ENCODE measurements at places on chromosomes 3 and 15.

DNA sequence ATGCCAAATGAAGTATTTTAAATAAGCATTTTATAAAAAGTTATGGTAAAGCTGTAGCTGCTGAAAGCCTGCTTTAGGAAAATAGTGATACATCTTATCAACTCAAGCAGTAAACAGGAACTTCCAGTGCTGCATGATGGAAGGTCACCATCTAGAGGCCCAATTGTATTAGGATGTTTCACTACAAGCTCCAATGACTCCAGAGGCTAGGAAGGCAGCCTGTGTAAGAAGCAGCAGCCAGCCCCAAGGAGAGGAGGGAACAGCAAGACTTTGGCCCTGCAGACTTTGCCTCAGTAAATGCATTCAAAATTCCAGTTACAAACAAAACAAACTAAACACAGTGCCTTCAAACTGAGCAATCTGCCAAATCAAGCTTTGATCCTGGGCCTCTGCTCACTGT lies 32.1 kb downstream of the ILDR1 start:
- peak; percentile 35 for DNase-seq

DNA sequence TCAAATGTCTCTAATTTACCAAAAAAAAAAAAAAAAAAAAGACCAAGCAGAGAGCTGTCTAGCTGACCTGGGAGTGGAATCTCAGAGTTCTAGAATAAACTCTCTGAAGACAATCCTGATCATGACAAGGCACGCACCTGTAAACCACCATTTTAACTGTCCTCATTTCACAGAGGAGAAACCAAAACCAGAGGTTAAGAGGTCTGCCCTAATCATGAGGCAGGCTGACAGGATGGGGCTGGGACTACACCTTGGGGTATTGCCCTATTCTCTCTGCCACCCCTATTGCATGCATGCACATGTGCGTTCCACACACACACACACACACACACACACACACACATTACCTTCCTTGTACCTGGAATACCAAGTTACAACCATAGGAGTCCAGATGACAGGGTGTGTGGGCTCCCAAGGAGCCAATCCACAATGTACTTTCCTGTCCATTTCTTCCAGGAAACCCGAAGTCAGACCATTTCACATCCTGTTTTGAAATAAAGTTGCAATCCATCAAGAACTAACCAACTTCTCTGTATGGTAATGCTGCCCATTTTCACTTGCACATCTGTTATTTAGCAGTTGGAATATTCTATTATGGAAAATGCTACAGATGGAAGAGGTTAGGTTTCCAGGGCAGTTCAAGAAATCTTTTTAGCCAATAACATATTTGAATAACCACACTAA lies 34.6 kb downstream of the HSPBAP1 start:
- DNase-seq = no peak

GRCh38 chr3:145377301-145377700 lies 783.7 kb downstream of the PLOD2 start:
- DNase-seq = no peak

DNA sequence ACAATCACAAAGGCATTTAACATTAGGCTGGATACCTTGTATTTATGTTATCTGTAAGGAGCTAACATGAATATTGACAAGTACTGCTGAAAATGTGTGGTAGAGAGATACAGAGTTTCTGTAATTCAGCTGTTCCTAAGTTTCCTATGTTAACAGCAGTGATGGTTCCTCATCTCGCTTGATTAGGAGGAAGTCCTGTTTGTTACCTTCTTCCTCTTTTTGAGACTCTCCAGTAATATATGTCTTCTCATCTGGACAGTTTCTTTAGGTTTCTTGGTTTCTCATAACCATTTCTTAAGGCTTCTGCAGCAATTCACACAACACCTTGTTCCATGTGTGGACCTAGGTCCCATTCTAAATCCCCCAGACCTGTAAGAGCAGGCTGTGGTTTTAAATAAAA lies 11.4 kb upstream of the PEX5L start:
- no peak for DNase-seq

- no peak for DNase-seq
Measured at GRCh38 chr3:78604341-78604740, 1163.5 kb downstream of the ROBO1 start.

DNA sequence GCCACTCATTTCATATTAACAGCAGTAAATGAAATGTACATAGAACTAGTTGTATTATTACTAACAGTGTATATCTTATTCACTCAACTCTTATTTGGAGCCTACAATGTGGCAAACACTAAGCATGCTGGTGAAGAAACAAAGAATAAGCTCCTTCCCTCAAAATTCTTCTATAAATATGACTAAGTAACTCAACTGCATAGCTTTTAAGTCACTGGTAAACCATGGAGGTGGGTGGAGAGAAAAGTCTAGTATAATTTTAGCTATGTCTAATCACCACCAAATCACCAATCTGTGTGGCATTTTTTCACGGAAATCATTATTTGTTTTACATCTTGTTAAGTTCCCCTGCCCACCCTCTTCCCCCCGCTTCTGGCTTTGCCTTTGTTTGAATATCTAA lies 17.5 kb downstream of the COPS2 start:
- no peak for DNase-seq

DNA sequence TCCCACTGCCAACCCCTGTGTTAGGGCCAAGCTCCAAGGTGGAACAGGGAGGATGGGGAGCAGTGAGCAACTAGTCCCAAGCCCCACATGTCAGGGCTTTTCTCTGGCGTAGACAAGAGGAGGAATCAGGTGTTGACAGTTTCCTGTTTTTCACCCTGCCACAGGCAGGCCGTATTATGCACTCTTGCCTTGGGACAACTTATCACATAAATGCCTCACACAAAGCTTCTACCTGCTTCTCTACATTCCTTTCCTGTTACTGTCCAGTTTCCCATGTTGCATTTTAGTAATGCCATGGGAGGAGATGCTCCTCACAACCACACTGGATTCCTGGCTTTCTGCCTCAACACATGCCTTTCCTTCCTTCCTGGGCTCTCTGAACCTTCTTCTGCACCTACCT lies 381.2 kb upstream of the ATP11B start:
- DNase-seq = no peak

DNA sequence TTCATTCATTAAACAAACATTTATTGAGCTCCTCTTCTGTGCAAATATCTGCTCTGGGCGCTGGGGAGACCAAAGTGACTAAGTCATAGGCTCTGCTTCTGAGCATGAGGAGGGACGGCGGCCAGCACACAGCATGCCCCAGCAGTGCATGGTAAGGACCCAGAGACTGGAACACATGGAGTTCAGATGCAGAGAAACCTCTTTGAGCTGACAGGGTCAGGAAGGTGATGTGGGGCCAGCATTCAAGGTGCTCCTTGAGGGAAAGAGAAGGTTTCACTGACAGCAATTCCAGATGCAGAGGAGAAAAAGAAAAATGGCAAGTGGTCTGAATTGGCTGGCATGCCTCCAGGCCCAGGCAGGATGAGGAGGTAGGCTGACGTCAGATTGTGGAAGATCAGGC lies 234.5 kb downstream of the UACA start:
- DNase-seq = no peak

DNA sequence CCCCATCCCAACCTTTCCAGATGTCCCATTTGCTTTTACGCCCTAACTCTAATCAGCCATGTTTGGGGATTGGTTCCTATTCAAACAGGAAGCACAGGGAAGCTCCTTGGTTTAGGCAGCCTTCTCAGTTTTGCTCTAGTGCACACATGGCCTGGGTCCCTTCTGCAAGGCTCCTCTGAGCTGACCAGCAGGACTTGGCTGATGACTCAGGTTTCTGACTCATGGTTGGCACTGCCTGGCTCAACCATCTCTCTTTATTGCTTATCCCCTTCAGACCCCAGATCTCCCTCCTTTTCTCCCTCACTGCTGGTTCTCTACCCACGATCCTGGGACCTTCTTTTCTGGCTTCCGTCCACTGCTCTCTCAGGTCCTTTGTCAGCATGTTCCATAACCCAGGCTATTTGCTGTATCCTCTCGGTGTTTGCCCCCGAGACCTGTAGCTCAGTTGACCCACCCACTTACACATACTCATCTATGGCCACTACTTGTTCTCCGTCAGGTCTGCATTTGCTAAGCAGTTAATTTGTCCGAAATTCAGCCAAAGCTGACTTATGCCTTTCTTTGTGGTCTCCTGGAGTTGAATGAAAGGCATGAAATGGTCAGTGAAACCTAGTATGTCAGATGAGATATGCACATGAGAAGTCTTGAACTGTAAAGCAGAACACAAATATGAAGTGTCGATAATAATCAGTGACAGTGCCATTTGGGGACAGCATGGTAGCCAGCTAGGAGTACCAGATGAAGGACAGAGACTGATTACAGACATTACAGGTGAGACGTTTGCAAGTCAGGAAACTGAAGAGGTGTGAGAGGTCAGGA lies 323.5 kb upstream of the ROPN1 start:
- DNase-seq = no peak

DNA sequence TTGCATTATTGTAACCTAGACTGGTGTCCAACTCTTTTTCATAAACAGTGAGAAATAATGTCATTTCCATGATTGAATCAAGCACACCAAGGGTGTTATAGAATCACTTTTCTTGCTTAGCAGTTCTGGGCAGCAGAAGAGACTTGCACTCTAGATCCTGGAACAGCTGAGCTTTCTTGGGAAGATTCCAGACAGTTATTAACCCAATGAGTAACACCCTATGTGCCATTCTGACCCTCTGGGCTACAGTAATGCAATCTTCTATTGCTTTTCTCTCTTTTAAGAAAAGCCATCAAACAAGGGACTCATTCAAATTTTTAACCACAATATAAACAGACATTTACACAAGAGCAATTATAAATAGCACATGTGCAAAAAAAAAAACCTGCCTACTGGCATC lies 39.3 kb upstream of the USP3 start:
- DNase-seq = peak; percentile 81

DNA sequence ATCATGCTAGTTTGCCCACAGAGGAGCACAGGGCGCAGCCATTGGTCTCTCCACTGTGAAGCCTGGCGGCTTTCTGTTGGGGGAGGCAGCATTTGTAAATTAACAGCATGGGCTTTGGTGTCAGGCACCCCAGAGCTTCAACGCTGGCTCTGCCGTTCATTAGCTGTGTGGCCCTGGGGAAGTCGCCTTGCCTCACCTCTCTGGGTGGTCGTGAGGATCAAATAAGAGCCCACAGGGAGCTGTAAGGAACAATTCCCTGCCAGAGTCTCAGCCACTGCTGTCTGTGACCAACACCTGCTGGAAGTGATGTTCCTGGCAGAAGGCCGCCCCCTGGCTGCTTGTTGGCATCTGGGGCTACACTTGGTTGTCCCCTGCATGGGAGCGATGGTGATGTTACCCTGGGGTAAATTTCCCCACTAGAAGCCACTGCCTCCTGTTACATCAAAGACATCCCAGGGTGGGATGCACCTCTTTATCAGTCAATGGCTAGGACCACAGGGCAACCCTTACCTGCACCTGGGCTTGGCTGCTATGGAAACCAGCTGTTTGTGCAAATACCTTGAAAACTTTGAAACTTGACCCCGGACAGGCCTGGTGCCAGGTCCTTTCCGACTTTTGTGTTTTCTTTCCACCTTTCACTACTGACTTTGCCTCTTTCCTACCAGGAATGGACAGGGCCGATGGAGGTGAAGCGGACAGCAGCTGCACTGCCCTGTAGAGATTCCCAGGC lies 36.9 kb downstream of the DNASE1L3 start:
- peak; percentile 69 for DNase-seq

- no peak for DNase-seq
Measured at GRCh38 chr3:53672981-53673380, 173.2 kb downstream of the CHDH start.

DNA sequence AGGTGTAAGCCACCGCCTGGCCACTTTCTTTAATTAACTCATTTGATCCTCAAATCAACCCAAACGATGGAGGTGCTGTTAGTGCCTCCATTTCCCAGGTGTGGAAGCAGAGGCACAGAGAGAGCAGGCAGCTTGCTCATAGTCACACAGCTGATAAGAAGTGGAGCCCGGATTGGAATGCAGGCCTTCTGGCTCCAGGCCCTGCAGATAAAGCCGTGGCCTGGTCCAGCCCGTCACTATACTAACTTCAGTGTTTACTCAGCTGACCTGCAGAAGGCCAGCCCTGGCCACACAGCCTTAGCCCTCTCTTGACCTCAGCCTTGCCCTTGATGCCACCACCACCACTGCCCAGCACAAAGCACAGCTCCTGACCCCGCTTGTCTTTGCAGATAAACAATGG lies 116.7 kb downstream of the NUP210 start:
- DNase-seq = no peak

DNA sequence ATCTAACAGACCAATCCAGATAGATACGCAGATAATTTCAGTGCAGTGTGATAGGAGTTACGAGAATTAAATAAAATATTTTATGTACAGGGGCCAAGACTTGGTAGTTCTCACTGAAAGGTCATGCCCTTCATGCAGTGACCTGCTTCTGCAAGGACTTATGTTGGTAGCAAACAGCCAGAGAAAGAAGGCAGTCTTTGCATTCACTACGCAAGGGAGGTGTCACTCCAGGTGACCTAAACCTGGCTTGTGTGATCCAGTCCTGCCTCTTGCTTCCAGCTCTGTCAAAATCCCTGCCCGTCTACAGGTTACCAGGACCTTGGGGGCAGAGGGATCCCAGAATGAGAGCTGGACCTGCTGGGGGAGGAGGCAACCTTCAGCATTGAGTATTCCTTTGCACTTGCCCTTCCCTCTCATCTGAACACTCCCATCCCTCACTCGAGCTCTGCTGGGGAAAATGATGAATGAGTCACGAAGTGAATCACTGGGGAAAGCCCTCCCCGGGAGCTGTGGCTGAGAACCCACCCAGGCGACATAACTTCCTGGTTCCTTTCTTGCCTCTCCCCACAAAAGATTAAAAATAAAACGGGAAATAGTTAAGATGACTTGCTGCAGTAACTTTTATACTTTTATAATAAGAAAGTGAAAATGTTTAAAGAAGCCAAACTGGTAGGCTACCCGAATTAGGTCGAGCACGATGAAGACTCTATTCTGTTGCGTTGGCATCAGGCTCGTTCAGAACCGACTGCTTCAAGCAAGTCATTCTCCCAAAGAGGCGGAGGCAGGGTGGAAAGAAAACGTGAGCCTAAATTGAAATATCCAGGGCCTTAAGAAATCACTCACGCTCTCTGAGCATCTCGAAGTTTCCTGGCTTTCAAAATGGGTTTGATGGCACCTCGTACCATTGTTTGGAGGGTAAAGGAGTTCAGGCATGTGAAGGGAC lies 216.1 kb downstream of the SLCO3A1 start:
- no peak for DNase-seq

- DNase-seq = no peak
Measured at GRCh38 chr3:114418107-114418506, 124.3 kb downstream of the TIGIT start.

GRCh38 chr15:99275525-99276128 lies 24.3 kb downstream of the LRRC28 start:
- no peak for DNase-seq

DNA sequence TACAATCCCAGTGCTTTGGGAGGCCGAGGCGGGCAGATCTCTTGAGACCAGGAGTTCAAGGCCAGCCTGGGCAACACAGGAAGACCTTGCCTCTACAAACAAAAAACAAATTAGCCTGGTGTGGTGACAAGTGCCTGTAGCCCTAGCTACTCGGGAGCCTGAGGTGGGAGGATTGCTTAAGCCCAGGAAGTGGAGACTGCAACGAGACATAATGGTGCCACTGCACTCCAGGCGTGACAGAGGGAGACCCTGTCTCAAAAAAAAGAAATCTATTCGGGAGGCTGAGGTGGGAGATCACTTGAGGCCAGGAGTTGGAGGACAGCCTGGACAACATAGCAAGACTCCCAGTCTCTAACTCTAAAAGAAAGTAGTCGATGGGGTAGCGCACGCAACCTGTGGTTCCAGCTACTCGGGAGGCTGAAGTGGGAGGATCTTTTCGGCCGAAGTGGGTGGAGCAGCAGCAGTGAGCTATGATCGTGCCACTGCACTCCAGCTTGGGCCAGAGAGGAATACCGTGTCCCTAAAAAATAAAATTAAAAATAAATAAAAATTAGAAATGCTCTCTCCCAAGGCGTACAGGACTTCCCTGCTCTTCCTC lies 775 bp downstream of the C3orf33 start:
- DNase-seq = peak; percentile 45
